ENCODE measurements at places on chromosomes 1 and 21.

- no peak for DNase-seq
Measured at GRCh38 chr1:74463333-74463988, 49.0 kb downstream of the LRRC53 start.

DNA sequence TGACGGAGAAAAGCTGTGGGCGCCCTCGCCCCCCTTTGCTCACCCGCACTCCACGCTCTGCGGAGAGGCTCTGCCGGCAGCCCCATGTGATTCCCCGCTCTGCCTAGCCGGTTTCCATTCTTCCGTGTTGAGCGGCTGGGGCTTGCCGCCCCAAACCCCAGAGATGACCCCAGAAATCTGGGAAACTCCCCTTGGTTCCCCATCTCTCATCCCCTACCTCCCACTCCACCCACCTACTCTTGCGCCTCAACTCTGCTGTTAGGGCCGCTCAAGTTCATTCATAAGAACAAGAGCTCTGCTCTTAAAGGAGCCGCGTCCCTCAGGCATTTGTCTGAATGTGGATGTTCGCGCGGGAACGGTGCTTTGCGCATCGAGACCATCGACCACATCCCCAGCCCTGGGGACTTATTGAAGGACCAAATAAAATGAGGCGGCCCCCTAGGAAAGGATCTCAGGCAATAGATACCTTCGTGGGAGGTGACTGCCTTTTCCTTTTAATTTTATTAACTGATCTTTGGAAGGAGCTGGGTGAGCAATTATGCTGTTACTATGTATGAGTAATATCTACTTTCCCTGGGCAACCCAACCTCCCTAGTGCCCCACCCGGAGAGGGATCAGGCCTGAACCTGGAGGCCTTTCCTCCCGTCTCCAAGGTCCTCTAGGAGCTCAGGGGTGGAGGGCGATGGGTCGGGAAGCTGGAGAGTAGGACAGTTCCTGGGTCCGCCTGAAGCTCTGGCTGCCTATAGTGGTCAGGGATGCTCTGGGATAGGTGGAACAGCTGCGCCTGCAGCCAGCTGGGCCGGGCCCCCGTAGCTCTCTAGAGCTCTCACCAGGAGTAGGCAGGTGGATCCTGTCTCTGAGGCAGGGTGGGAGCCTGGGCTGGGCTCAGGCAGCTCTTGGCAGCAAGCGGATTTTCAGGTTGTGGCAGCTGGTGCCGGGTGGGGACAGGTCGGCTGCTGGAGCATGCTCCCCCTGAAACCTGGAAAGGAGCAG, 898 bp downstream of the MFSD2A start:
- no peak for DNase-seq

- DNase-seq: no peak
Measured at GRCh38 chr21:33022489-33022827, 3.3 kb upstream of the OLIG2 start.

DNA sequence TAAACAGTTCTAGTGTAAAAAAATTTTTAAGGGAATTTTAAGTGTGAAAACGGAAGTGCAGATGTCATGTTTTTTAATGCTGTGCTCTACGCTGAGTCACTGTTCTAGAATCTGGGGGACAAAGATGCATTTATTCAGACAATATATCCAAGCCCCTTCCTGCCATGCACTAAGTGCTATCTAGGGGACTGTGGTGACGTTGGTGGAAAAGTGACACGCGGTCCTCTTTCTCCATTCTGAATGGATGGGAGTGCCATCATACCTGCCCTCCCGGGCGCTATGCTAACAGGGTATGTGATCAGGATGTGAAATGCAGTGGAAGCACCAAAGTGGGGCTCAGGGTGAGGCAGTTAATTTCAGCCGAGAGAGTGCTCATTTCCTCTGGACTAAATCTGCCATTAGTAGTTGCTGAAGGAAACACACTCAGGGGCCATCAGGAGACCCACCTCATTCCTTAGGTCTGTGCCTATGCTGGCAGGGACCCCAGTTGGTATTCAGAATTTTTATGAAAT, 6.6 kb downstream of the C1orf226 start:
- DNase-seq: no peak

GRCh38 chr1:30982937-30983336, 74.4 kb upstream of the SDC3 start:
- DNase-seq: no peak

DNA sequence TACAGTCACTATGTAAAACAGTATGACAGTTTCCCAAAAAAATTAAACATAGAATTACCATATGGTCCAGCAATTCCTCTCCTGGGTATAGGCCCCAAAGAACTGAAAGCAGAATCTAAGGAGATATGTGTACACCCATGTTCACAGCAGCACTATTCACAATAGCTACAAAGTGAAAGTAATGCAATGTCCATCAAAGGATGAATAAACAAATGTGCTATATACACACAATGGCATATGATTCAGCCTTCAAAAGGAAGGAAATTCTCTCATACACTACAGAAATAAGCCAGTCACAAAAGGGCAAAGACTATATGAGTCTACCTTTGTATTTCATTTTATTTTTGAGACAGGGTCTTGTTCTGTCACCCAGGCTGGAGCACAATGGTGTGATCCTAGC, 120.4 kb downstream of the TOMM20 start:
- DNase-seq: no peak

- DNase-seq: no peak
Measured at GRCh38 chr1:118118469-118118868, 66.6 kb downstream of the SPAG17 start.

- no peak for DNase-seq
Measured at GRCh38 chr1:160710517-160711252, 937 bp downstream of the CD48 start.

GRCh38 chr21:41892726-41893125, 13.6 kb upstream of the PRDM15 start:
- DNase-seq: no peak

All from activated CD8-positive, alpha-beta memory T cell treated with anti-CD3 and anti-CD28 coated beads for 1 hour (primary cell).